ENCODE measurements at places on chromosomes 13 and 19.

DNA sequence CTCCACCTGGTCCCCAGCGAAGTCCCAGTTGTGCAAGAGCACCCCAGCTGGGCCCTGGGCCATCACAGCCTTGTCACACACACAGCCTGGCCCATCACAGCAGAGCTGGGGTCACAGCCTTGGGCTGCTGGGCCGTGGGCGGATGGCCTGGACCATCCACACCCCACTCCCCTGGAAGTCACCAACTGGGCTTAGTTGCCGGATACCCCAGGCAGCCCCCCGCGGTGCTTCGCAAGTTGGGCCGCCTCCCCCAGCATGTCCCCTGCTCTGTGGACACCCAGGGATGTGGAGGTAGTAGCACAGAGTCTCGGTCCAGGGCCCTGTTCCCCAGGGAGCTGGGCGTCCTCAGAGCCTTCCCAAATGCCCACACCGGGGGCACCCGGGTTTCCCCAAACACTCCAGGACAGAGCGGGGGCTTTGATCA, 4.5 kb upstream of the ZNF554 start:
- DNase-seq, result no peak

DNA sequence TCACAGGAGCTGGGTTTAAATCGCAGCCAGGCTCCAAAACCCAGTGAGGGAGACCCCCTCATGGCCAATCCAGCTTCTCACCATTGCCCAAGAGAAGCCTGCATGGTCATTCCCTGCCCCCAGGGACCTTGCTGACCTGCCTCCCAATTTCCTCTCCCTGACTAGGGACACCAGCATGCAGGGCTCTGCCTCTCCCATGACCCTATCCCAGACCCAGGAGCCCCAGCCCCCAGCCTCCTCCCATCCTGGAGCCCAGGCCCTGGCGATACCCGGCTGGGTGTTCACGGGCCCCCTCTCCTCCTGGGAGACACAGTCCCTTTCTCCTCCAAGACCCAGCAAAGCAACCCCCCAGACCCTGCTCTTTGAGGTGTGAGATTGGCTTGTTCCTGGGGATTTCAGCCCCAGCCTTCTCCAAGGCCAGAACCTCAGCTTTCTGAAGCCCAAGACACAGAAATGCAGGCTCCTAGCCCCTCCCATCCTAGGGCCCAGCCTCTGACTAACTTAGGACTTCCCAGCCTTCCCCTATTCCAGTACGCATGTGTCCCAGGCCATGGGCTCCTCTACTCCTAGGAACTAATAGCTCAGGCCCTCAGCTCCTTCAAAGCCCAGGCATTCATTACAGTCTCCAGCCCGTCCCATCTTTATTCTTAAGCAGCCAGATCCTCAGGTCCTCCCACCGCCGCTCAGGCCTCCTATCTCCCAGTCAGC, 1.1 kb downstream of the GYS1 start:
- no peak for DNase-seq

DNA sequence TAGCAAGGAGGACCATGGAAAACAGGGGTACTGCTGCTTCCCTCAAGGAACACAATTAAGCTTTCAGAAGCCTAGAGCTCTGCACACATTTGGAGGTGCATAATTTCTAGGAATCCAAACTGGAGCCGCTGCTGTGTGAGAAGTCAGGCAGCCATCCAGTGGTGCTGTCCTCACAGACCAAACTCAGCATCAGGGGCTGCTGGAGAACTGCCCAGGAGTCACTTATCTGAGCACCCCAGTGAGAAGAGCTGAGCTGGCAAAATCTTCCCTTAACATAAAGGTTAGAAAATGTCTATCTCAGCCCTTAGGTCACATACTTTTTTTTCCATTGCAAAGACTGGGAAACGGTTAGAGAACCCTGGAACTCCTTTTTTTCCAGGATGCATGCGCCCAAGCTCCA, 72.8 kb downstream of the ATP7B start:
- no peak for DNase-seq

GRCh38 chr13:21979161-21979806, 308.4 kb downstream of the FGF9 start:
- no peak for DNase-seq

DNA sequence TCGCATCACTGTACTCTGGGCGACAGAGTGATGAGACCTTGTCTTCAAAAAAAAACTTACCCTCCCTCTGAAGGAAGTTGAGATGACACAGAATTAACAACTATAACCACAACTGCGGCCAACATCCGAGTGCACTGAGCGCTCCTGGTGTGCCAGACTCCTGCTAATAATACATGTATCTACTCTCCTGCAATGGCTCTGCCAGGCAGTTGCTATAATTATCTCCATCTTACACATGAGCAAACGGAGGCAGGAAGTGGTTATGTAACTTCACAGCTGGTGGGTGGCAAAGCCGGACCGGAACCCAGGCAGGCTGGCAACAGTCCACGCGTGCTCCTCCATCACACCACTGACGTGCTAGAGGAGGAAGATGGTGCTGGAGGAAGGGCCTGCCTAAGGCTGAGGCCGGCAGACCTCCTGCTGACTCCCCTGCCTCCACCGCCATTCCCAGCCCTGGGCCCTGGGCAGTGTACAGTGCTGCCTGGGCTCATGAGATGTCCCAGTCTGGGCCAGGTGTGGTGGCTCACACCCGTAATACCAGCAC, 12.6 kb downstream of the XRCC1 start:
- DNase-seq, result peak; percentile 89

Measured in naive B cell (primary cell).